HFFc6 (cell line): ENCODE measurements at places on chromosomes 7 and 10.

DNA sequence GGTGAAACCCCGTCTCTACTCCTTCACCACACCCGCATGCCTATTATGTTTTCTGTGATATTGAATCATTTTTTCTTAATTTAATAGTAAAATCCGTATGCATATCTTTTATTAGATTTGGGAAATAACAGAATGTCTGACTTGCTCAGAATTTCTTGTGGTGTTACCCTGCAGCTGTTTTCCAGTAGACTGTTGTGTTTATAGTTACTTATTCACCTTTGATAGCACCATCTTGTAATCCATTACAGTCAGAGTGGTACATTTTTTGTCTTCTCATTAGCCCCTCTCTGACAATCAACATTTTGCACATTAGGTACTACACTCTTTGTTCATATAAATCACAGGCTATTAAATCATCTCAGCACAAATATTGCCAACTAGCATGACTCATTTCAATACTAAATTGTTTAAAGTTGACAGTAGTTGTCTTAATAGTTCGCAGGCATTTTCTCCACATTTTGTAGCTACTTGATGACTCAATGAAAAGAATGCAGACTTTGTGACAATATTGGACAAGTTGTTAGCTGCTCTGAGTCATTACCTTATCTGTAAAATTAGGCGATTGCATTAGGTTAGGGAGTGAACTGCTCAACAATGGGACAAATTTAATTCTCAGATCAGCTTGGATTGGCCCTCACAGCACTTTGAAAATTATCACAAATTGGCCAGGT, 17.8 kb upstream of the SLC16A12 start:
- H3K27ac ChIP-seq, result no peak overlapping the region
- peaks cover 32% of the 10 kb centered on the region for H3K4me1 ChIP-seq
- peaks cover 6% of the 10 kb centered on the region for H3K27me3 ChIP-seq

GRCh38 chr7:112940314-112940732, 146.3 kb downstream of the GPR85 start:
- H3K36me3 ChIP-seq, result no peaks in the 10 kb centered on the region
- DNase-seq, result no peak
- H3K4me3 ChIP-seq, result peak overlapping the region; percentile 88
- no peaks in the 10 kb centered on the region; the same call in 1 of the 2 replicates for H3K27me3 ChIP-seq

- no peak overlapping the region for H3K27ac ChIP-seq
- no peak overlapping the region for H3K4me3 ChIP-seq
- DNase-seq, result no peak
- no peaks in the 10 kb centered on the region for H3K36me3 ChIP-seq
- no peaks in the 10 kb centered on the region for H3K27me3 ChIP-seq
Observed at GRCh38 chr7:36820527-36821170, 96.4 kb upstream of the AOAH start.

DNA sequence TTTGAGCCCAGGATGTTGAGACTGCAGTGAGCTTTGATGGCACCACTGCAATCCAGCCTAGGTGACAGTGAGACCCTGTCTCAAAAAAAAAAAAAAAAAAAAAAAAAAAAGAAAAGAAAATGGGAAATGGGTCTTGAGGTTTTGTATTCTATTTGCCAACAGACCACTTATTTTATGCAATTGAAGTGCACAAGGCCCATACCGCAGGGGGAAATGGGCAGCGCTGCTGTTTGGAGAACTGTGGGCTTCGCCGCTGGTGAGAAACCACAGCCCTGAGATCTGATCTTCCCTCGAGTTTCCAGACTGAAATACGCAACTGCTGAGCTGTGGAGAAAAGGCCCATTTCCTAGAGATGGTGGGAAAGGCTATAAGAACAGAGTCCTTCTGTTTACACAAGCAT, 512.0 kb downstream of the TCERG1L start:
- no peak overlapping the region for H3K4me3 ChIP-seq
- no peak overlapping the region for H3K27ac ChIP-seq
- DNase-seq, result no peak
- no peaks in the 10 kb centered on the region for H3K4me1 ChIP-seq
- H3K36me3 ChIP-seq, result peaks cover 8% of the 10 kb centered on the region

DNA sequence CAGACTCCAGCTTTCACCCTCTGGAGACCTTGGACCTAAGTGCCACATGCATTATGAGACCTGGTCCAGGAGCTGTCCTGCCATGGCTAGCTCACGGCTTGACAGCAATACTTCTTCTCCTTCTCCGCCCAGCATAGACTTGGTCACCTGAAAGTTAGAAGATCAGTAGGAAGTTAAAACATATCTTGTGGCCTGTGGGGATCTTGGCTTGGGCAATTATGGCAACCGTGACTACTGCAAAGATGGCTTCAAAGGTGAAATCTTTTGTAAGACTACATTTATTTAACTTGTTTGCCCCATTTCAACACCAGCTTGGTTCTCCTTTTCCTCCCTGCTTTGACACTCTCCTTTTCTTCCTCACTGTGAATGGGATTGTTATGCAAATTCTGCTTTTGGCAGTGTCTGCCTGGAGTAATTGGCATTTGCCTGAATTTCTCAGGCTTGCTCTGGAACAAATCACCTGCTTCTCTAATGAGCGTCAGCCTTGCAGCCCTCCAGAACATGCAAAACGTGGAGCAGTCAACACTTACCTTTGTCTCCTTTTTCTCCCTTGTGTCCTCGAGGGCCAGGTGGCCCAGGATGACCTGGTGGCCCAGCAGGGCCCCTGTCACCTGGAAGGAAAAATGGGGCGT, 53.4 kb downstream of the COL17A1 start:
- H3K4me3 ChIP-seq, result no peak overlapping the region
- no peak for DNase-seq
- H3K4me1 ChIP-seq, result no peaks in the 10 kb centered on the region
- H3K36me3 ChIP-seq, result no peaks in the 10 kb centered on the region
- H3K27me3 ChIP-seq, result no peaks in the 10 kb centered on the region; the same call in none of the 2 replicates
- H3K27ac ChIP-seq, result no peak overlapping the region

GRCh38 chr7:98079891-98080648, 26.6 kb upstream of the LMTK2 start:
- H3K36me3 ChIP-seq, result no peaks in the 10 kb centered on the region
- no peaks in the 10 kb centered on the region for H3K4me1 ChIP-seq
- H3K4me3 ChIP-seq, result no peak overlapping the region
- H3K27me3 ChIP-seq, result peaks cover 23% of the 10 kb centered on the region; the same call in 1 of the 2 replicates
- no peak overlapping the region for H3K27ac ChIP-seq
